ENCODE measurements at places on chromosomes 13 and 19. TPM values are rescaled to one million over a fixed set of nuclear protein-coding genes. Genes with fewer than 3 reads are reported as not detected.

DNA sequence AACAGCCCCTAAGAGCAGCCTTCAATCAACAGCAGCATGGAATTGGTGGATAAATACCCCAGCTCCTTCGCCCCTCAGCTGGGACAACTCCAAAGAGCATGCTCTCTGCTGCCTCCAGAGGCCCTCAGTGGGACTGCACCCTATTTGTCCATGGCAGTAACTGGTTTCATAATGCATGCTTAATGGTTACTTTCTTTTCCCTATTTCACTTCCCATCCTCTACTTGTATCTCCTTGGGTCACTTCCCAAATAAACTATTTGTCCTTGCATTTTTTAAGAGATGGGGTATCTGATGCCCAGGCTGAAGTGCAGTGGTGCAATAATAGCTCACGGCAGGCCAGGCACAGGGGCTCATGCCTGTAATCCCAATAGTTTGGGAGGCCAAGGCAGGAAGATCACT, 13.5 kb upstream of the TPM4 start:
- H3K27ac ChIP-seq = no peak overlapping the region
- peaks cover 4% of the 10 kb centered on the region for H3K4me1 ChIP-seq
- no peaks in the 10 kb centered on the region for H3K36me3 ChIP-seq
- no peaks in the 10 kb centered on the region for H3K27me3 ChIP-seq
- H3K4me3 ChIP-seq = no peak overlapping the region

ZNF175 gene
- 6.6 TPM for total RNA-seq

IER2 gene
- total RNA-seq = 18.2 TPM

GRCh38 chr19:3904233-3904632, 23.7 kb downstream of the ATCAY start:
- no peak for DNase-seq
- no peaks in the 10 kb centered on the region for H3K36me3 ChIP-seq
- no peak overlapping the region for H3K4me3 ChIP-seq
- no peaks in the 10 kb centered on the region for H3K4me1 ChIP-seq
- no peaks in the 10 kb centered on the region for H3K27me3 ChIP-seq
- no peak overlapping the region for H3K27ac ChIP-seq

DNA sequence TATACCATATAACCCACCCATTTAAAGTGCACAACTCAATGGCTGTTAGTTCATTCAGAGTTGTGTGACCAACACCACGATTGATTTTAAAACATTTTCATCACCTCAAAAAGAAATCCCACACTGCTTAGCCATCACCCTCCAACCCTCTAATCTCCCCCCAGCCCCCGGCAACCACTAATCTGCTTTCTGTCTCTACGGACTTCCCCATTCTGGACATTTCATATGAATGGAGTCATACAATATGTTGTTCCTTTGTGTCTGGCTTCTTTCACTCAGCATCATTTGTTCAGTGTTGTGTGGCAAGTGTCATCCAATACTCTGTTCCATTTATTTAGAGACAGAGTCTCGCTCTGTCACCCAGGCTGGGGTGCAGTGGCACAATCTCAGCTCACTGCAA, 4.0 kb upstream of the PNMA8B start:
- peaks cover 16% of the 10 kb centered on the region for H3K4me1 ChIP-seq
- H3K27ac ChIP-seq = no peak overlapping the region
- no peak for DNase-seq
- H3K36me3 ChIP-seq = no peaks in the 10 kb centered on the region

GRCh38 chr13:26600343-26600742, 42.9 kb downstream of the WASF3 start:
- DNase-seq = no peak
- no peak overlapping the region for H3K27ac ChIP-seq
- no peaks in the 10 kb centered on the region for H3K36me3 ChIP-seq
- no peak overlapping the region for H3K4me3 ChIP-seq
- H3K27me3 ChIP-seq = no peaks in the 10 kb centered on the region

KLK5 gene
- total RNA-seq = not detected

- peaks cover 3% of the 10 kb centered on the region for H3K4me1 ChIP-seq
- no peak overlapping the region for H3K4me3 ChIP-seq
- no peak overlapping the region for H3K27ac ChIP-seq
- no peaks in the 10 kb centered on the region for H3K36me3 ChIP-seq
- no peak for DNase-seq
Observed at GRCh38 chr19:37975071-37975470, 68.1 kb downstream of the SIPA1L3 start.

SULT2A1 gene
- total RNA-seq = not detected

- H3K4me3 ChIP-seq = no peak overlapping the region
- H3K27me3 ChIP-seq = no peaks in the 10 kb centered on the region
- no peaks in the 10 kb centered on the region for H3K4me1 ChIP-seq
Observed at GRCh38 chr13:76398425-76398824, 487.8 kb downstream of the KCTD12 start.

GRCh38 chr19:3029065-3029923, at the start of gene TLE2:
Gene TLE2, minus strand, starts transcription at chr19:3029280. Its CDS starts 376 bp downstream, at chr19:3028904.
- no peaks in the 10 kb centered on the region for H3K36me3 ChIP-seq
- H3K27me3 ChIP-seq = peaks cover 42% of the 10 kb centered on the region
- H3K27ac ChIP-seq = no peak within 1 kb of the TSS
- peak within 1 kb of the TSS; percentile 57 for H3K4me3 ChIP-seq

DNA sequence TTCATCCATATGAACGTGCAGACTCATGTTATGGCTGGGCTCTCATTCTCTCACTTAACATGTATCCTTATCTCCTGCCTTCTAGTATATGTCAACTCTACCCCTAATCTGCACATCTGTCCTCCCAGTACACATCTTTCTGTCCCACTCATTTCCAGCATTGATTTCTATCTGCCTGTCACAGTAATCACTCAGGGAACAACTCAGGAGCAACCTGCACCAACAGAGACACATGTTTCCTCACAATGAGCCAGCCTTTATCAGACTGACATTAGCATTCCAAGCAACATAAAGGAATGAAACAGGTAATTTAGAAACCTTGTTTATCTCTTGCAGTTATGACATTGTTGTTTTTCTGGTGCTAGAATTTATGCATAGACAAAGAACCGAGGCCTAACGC, 17.6 kb upstream of the SLC7A1 start:
- peaks cover 4% of the 10 kb centered on the region for H3K27me3 ChIP-seq
- H3K4me3 ChIP-seq = no peak overlapping the region
- H3K27ac ChIP-seq = no peak overlapping the region
- no peaks in the 10 kb centered on the region for H3K4me1 ChIP-seq
- no peak for DNase-seq

DACT3 gene
- total RNA-seq = 14.6 TPM

DNA sequence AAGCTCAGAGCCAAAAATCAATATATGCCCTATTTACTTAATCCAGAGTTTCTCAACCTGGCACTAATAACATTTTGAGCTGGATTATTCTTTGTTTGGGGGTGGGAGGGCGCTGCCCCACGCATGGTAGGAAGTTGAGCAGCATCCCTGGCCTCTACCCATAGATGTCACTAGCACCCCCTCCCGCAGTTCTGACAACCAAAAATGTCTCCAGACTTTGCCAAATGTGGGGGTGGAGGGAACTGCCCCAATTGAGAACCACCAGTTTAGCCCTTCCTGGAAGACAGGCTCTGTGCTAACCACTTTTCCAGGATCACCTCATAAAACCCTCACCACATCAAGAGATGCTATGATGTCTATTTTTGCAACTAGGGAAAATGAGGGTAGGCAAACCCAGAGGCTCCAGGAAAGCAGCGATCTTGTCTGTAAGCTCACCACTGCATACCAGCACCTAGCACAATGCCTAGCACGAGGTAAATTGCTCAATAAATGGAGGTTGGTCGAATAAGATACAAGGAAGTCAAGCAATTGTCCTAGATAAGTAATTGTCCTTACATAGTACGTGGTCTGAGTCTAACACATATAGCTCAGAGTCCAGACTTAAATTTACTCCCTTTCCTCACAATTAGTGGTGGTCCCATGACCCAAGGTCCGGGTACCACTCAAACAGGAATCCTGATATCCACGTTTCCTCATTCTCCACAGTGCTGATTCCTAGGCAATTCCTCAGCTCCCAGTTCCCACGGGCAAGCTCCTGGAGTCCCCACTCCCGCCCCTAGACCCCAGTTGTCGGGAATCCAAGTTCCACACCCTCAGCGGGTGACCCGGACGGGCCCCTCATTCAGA, 892 bp downstream of the TRIR start:
- DNase-seq = peak; percentile 51
- peak overlapping the region; percentile 55 for H3K4me3 ChIP-seq
- H3K27me3 ChIP-seq = no peaks in the 10 kb centered on the region
- H3K36me3 ChIP-seq = peaks cover 36% of the 10 kb centered on the region

DNA sequence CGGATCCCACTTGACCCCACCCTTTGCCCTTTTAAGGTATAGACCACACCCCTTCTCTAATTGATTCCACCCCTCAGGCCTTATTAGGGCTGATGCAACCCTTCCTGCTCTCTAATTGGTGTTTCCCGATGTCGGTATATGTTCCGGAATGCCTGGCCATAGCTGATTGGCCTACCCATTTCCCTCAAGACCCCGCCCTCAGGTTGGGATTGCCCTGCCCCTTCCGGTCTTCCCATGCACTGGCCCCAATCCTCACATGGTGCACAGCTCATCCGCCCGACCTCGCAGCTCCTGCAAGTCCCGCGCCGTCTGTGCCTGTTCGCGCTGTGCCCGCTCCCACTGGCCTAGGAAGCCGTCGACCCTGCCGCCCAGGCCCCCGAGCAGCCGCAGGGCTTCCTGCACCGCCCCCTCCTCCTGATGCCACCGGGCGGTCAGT, 18.1 kb downstream of the TSKS start:
- H3K27me3 ChIP-seq = no peaks in the 10 kb centered on the region
- peaks cover 10% of the 10 kb centered on the region for H3K4me1 ChIP-seq
- no peak for DNase-seq
- no peaks in the 10 kb centered on the region for H3K36me3 ChIP-seq

- H3K27ac ChIP-seq = no peak overlapping the region
- no peaks in the 10 kb centered on the region for H3K36me3 ChIP-seq
- no peaks in the 10 kb centered on the region for H3K27me3 ChIP-seq
- H3K4me1 ChIP-seq = no peaks in the 10 kb centered on the region
- DNase-seq = peak; percentile 25
- no peak overlapping the region for H3K4me3 ChIP-seq
Observed at GRCh38 chr13:88617176-88617575, 946.0 kb downstream of the SLITRK5 start.

DNA sequence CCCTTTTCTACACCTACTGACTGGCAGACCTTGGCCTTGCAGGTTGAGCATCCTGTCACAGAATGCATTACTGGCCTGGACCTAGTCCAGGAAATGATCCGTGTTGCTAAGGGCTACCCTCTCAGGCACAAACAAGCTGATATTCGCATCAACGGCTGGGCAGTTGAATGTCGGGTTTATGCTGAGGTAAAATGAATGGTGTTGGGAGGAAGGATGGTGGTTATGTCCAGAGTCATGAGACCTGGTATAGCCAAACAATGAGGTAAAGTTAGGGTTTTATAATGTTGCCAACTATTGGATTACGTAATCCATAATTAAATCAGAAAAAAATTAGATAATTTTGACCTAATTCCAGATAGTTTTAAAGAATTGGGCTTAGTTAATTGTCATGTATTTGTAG, 212.5 kb downstream of the PCCA start:
- H3K27me3 ChIP-seq = no peaks in the 10 kb centered on the region
- H3K4me3 ChIP-seq = no peak overlapping the region
- peaks cover 2% of the 10 kb centered on the region for H3K36me3 ChIP-seq
- no peaks in the 10 kb centered on the region for H3K4me1 ChIP-seq
- DNase-seq = peak; percentile 21

DENND1C gene
- total RNA-seq = 0.13 TPM

DNA sequence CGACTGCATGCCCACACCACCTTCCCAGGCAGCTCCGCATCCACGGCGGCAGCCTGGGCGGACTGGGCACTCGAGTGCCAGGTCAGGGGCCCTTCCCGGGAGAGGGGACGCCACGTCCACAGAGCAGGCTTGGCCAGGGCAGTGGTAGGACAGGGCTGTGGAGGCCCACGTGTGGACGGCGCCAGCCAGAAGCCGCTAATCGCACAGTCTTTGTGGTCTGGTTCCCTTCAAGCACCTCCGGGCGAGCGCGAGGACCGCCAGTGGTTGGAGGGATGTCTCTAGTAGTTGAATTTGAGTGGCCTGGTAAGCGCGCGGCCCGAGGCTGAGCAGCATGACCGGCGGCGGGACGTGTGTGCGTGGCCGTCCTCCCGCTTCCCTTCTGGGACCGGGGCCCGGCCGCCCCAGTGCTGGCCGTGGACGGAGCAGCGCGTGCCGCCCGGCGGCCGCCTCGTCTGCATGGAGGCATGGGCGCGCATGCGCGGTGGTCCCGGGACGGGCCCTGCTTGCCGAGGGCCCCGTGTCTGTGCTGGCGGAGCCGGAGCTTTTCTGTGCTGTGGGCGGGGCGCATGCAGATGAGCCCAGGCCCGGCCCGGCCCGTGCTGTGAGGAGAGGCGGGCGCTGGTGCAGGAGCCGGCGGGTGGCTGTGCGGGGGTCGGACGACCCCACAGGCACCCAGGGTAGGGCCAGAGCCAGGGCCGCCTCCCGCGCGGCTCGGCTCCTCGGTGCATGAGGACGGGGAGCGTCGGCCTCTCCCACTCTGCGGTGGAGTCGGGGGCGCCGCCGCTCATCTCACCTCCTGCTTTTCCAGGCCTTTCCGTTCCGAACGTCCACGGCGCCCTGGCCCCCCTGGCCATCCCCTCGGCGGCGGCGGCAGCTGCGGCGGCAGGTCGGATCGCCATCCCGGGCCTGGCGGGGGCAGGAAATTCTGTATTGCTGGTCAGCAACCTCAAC, 8.6 kb downstream of the PTBP1 start:
- H3K4me1 ChIP-seq = peaks cover 32% of the 10 kb centered on the region
- H3K27me3 ChIP-seq = no peaks in the 10 kb centered on the region
- H3K27ac ChIP-seq = no peak overlapping the region

DNA sequence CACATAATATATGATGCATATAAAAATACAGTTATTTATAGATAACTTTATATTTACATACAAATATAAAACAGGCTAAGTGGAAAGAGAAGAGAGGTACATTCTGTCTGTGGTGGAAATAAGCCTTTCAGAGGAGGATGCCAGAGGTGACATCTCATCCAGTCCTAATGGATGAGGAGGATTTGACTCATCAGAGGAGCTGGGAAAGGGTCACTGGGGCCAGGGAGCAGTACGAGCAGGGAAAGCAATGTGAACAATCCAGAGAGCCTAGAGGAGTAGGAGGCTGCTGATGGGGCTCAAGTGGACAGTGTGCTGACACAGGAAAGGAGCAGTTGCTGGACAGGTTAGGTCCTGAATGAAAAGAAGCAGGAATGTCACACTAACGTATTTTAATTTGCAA, 18.6 kb downstream of the NALCN start:
- H3K36me3 ChIP-seq = no peaks in the 10 kb centered on the region
- no peaks in the 10 kb centered on the region for H3K4me1 ChIP-seq
- no peak for DNase-seq
- H3K27ac ChIP-seq = no peak overlapping the region
- no peak overlapping the region for H3K4me3 ChIP-seq

CLEC17A gene
- not detected for total RNA-seq

DNA sequence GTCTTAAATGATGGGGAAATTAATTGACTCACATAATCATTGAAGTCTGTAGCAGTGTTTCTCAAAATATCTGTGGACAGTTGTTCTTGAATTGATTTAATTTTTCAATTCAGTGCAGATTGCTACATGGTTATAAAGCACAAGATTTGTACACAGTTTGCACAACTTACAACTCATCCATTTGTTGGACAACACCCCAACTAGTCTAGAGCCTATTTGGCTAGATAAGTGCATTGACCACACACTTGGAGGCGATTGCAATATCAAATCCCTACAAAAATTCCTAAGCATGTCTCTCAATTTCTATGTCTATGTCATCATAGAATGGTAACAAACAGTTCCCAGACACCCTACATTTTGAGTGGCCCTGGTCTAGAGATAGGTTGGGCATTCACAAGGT, 48.0 kb upstream of the IPO5 start:
- H3K27me3 ChIP-seq = no peaks in the 10 kb centered on the region
- no peak overlapping the region for H3K27ac ChIP-seq
- no peaks in the 10 kb centered on the region for H3K36me3 ChIP-seq
- DNase-seq = no peak
- H3K4me3 ChIP-seq = no peak overlapping the region

CEACAM3 gene
- total RNA-seq = 0.09 TPM

ERICH4 gene
- total RNA-seq = not detected

KIR3DL1 gene
- not detected for total RNA-seq

SHD gene
- 40.1 TPM for total RNA-seq
